ENCODE measurements at places on chromosomes 3 and 15.

DNA sequence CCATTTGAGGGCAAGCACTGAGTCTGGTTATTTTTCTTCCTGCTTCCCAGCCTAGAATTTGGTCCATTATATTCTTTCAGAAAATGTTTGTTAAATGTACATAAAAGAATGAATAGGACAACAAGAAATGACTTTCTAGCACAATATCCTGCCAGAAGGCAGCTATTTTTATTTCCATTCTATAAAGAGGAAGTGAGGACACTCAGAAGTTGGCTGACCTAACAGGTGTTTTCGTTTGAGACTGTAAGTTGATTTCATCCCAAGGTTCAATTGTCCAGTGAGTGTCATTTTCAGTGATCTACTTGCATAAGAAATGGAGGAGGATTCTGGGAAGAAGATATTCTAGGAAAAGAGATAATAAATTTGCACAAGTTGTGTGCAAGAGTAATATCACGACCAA lies 191.9 kb upstream of the POU1F1 start:
- no peak for DNase-seq

- DNase-seq: peak; percentile 61
Observed at GRCh38 chr3:127673191-127674100, 694 bp downstream of the ABTB1 start.

- DNase-seq: no peak
Observed at GRCh38 chr3:142628801-142629200, 32.6 kb downstream of the PLS1 start.

DNA sequence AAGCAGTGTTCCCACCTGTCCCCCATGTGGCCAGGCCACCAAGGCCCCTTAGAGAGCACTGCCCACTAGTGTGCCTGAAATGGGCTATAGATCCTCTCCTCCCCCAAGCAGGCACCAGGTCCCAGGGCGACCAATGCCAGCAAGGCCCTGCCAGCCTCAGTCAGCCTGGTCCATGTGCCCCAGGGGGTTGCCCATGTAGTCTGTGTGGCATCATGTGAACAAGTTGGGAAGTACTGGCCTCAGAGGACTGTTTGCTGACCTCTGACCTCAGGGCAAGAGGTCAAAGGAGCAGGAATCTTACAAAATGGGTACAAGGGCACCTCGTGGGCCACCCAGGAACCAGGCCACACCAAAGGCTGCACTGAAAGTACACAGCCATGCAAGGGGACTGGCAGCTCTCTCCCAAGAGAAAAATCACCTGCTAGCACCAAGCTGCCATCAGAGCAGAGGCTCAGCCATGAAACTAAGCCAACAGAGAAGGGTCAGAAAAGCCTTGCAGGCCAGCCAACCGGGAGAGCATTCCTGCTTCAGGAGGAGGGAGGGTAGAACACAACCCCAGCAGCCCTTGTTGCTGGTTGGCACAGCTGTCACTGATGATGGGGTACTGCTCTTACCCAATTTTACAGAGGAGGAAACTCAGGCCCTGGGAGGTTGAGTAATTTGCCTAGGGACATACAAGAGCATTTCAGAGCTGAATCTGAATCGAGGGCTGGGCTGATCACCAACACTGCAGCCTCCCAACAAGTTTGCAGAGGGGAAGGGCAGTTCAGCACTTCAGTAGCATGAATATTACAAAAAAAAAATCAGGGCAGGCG lies 5.2 kb upstream of the FURIN start:
- DNase-seq: no peak

DNA sequence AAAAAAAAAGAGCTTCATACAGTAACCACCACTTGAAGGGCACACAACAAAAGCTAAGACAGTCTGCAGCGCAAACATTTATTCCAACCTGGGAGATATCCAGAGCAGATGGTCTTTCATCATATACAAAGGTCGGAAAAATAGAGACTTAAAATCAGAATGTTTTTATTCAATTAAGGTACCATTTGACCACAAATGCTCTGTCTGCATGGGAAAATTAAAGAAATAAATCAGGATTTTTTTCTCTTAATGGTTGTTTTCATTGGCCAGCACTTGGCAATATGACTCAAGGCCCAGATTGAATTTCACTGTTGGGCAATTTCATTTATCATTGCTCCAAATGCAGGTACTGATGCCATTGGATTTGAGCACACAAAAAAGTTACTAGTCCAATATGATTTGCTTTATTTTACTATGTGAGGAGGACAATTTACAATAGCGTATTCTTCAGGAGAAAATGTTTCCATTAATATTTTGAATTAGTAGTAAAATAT lies 145.9 kb upstream of the AGTR1 start:
- peak; percentile 52 for DNase-seq

GRCh38 chr15:68261241-68261640 lies 16.3 kb upstream of the FEM1B start:
- DNase-seq: no peak

DNA sequence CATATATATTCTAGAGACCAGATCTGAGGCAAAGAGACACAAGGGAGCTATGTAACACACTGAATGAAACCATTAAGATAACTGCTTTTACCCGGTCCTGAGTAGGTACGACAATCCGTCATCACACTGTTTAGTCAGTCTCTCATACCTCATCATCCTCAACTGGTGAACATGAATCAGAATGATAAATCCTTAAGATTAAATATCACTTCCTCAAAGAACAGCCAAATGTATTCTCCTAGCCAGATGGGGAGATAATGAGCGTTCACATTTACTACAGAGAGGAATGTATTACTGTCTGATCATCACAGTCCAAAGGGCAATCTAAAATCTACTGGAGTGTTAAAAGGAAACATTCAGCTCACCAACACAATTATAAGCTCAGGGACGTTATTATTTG lies 319.4 kb upstream of the STAC start:
- peak; percentile 1 for DNase-seq

DNA sequence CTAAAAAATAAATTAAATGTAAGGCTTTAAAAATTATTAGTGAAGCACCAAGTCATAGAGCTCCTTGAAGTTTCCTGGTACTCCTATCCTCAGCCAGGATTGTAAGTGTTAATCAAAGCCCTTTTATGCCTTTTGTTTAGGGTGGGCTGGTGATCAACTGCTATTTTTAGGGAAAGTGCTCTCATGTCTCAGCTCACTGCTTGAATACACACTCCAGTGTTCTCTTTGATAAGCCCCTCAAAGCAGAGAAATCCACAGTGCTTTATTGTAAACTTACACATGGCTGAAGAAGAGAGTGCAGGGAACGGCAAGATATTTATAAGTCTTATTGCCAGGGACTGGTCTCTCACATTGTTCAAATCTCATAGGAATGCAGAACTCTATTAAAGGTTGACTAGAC lies 156.4 kb upstream of the AZI2 start:
- no peak for DNase-seq

DNA sequence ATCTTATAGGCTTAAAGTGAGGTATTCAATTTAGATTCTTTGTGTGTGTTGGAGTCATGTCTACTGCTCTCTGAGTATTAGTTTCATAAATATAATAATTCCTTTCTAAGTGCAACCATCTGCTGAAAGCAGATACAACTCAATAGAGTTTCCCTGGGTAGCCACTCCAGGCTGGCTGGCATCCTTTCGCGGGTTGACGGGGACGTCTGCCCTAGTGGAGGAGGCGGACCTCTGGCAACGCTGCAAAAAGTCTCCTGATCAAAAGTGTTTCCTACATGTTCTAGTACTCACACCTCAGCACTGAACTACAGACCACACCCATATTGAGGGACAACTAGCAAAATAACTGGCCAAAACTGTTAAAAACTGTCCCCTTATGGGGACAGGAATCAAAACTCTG lies 2.5 kb downstream of the MOBP start:
- DNase-seq: no peak

GRCh38 chr3:162612991-162613390 lies 1116.4 kb downstream of the OTOL1 start:
- DNase-seq: no peak

GRCh38 chr3:74331711-74332110 lies 282.7 kb downstream of the CNTN3 start:
- DNase-seq: no peak

GRCh38 chr3:196599734-196600128 lies 31.3 kb downstream of the FBXO45 start:
- peak; percentile 12 for DNase-seq

- DNase-seq: no peak
Observed at GRCh38 chr15:80026754-80027153, 32.7 kb upstream of the ZFAND6 start.

GRCh38 chr3:27089068-27089467 lies 280.1 kb downstream of the NEK10 start:
- peak; percentile 6 for DNase-seq

- DNase-seq: peak; percentile 90
Observed at GRCh38 chr3:158683230-158683962, 10.9 kb upstream of the LXN start.

- DNase-seq: peak; percentile 12
Observed at GRCh38 chr15:68057034-68057433, 2.9 kb downstream of the PIAS1 start.

GRCh38 chr3:17670749-17671148 lies 71.7 kb downstream of the TBC1D5 start:
- no peak for DNase-seq

- no peak for DNase-seq
Observed at GRCh38 chr3:106379251-106379750, 510.5 kb upstream of the CBLB start.

- no peak for DNase-seq
Observed at GRCh38 chr3:115348951-115349745, 202.1 kb upstream of the ZBTB20 start.

DNA sequence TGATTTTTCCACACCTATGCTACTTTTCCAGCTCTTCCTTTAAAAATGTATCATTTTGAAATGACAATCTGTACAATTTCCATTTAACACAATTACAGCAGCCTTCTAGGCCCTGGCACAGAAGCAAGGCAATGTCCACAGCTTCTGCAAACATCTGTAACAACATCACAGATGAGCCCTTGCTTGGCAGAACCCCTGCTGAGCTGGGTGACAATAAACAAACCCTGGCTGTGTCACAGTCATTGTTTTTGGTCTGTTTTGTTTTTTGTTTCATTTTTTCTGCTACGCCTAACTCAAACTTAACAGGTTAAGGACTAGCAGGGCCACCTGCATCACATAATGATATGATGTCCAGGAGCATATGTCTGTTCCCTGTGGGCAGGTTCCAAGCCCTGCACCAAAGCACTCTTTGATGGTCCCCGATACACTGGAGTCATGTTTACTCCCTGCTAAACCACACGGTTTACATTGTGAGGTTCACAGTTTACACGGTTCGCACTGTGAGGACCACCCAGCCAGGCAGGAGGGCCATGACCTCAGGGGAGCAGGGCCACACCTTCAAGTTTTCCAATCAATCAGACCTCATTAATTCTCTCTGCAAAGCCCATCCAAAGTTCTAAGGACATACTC lies 186.8 kb upstream of the CHRNA7 start:
- no peak for DNase-seq

GRCh38 chr3:157441102-157441624 lies 4.5 kb downstream of the PTX3 start:
- DNase-seq: no peak

GRCh38 chr3:66949898-66950297 lies 48.2 kb upstream of the KBTBD8 start:
- no peak for DNase-seq

DNA sequence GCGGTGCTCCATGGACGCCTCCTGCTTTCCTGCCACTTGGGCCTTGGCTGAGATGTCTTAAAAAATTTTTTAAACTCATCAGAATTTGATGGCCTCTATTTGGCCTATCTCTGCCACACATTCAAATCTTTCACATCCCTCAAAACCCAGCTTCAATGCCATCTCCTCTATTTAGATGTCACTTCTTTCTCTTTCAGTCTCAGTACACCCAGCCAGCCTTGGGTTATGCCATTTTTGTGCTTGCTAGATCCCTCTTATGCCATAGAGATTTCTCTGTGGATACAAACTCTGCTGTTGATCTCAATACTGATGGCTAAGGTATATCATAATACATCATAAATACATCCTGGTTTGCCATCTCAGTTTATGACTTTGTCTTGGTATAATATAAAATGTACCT lies 222.3 kb upstream of the TPRG1 start:
- DNase-seq: no peak

DNA sequence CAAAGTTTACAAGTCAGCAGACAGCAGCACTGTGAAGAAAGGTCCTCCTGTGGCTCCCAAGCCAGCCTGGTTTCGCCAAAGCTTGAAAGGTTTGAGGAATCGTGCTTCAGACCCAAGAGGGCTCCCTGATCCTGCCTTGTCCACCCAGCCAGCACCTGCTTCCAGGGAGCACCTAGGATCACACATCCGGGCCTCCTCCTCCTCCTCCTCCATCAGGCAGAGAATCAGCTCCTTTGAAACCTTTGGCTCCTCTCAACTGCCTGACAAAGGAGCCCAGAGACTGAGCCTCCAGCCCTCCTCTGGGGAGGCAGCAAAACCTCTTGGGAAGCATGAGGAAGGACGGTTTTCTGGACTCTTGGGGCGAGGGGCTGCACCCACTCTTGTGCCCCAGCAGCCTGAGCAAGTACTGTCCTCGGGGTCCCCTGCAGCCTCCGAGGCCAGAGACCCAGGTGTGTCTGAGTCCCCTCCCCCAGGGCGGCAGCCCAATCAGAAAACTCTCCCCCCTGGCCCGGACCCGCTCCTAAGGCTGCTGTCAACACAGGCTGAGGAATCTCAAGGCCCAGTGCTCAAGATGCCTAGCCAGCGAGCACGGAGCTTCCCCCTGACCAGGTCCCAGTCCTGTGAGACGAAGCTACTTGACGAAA lies 24.2 kb downstream of the STARD5 start:
- DNase-seq: no peak

DNA sequence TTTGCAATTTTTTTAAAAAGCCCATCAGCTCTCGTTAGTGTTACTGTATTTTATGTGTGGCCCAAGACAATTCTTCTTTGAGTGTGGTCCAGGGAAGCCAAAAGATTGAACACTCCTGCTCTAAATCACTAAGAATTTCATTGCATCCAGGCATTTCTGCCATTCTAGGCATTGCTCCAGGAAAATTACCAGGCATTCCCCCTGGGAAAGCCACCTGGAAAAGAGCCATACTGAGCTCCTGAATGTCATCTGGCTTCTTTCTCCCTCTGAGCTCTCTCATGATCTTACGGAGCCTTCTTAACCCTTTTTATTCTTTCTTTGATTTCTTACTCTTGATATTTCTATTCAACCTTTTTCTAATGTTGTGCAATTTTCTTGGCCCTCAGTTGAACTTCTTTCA lies 202.2 kb downstream of the DOCK3 start:
- no peak for DNase-seq

- peak; percentile 91 for DNase-seq
Observed at GRCh38 chr3:185733980-185734724, 90.7 kb downstream of the IGF2BP2 start.

DNA sequence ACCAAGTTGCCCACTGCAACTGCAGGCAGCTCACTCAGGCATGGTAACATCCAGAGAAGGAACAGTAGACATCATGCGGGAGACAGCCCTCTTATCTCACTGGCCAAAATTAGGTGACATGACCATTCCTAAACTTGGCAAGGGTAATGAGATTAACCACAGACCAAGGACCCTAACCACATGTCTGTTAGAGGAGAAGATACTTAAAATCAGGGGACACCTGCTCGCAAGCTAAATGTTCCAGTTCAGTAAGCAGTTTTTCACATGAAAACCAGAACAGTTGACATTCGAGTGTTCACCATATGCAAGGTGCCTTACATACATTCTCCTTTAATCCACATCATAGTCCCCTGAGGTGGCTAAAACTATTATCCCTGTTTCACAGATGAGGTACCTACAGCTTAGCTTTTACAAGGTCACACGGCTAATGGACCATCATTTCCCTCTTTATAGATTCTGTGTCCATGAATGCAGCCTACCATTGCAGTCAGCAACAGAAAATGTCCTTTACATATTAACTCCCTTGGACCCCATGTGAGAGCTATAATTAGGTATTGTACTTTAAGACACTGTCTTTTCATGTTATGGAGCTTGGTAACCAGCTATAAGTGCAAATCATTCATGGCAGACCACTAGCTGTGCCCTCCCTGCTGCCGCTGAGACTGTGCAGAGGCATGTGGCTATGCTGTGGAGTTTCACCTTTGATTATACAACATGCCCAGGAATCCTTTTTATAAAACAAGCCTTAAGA lies 154.1 kb downstream of the LIPC start:
- DNase-seq: no peak

Data from iris pigment epithelial cell (primary cell).